ENCODE measurements at places on chromosomes 4 and X.

DNA sequence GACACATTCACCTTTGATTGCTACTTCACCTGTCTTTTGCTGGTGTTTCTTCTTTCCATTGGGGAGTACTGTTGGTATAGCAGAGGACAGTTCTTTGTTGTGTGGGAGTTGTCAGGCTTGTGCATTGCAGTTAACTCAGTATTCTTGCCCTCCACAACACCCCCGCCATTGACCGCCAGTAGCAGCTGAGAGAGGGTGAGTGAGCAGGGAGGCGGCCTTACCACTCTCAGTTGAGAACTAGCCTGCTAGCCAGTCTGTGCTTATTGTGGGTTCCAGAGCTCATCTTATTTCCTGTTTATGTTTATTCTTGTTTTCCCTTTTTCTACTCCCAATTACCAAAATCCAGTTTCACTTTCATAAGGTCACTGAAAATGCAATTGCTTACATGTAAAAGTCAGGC lies 52.2 kb downstream of the STIM2 start:
- DNase-seq, result no peak

DNA sequence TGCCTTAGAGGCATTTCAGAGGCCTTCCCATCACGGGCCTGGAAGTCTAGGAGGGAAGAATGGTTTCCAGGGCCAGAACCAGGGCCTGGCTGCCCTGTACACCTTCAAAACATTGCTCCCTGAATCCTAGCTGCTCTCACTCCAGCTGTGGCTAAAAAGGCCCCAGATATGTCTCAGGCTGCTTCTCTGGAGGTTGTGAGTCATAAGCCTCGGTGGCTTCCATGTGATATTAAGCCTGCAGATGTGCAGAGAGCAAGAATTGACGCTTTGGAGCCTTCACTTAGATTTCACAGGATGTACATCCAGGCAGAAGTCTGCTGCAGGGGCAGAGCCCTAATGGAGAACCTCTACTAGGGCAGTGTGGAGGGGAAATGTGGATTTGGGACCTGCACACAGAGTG lies 502.5 kb downstream of the GRXCR1 start:
- no peak for DNase-seq

- DNase-seq, result no peak
Observed at GRCh38 chr4:143384381-143384994, 47.8 kb downstream of the GAB1 start.

GRCh38 chrX:40148385-40149285 lies 50.9 kb upstream of the BCOR start:
- peak; percentile 15 for DNase-seq

DNA sequence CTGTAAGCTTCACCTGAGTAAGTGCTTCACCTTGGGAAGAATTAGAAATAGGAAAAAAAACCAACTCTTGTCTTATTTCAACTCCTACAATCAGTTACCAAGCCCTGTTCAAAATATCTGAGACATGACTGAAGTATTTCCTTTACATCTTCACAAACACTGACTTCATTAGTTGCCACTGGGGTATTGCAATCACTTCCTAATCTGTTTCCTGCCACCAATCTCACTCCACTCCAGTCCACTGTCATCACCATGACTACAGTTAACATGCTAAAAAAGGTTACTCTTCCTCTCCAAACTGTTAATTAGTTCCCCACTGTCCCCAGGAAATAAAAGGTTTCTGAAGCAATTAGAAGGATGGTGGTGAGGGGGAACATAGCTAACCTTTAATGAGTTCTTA lies 3.3 kb upstream of the SUPT20HL1 start:
- no peak for DNase-seq

- no peak for DNase-seq
Observed at GRCh38 chr4:38489924-38490639, 173.9 kb upstream of the KLF3 start.

DNA sequence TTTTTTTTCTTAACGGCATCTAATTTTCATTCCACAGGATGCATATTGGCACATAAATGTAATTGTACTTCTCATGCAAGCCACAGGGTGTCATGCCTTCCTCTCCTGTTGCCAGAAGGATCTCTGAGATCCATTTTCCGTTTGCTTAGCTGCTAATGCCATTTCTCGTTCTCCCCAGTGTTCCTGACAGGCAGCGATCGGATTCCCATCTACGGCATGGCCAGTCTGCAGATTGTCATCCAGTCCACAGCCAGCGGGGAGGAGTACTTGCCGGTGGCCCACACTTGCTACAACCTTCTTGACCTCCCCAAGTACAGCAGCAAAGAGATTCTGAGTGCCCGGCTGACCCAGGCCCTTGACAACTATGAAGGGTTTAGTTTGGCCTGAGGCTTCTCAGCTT lies 8.9 kb upstream of the NAP1L5 start:
- DNase-seq, result no peak

GRCh38 chrX:110847334-110847733 lies 51.7 kb upstream of the CHRDL1 start:
- DNase-seq, result no peak

DNA sequence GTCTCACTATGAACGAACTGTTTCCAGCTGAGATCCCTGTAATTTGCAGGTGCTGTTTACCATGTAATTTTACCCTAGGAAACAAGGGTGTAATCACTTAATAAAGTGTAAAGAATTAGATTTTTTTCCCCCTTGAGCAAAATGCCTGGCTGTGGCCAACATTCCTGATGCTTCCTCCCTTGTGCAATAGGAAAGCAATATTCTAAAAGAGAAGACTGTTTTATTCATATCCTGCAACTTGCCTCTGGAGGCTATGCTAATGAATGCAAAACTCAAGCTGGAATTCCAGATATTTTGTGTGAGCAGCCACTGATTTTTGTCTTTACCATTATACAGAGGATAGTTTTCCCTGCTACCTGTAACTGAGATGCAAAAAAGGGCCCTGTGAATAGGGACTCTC lies 98.0 kb downstream of the AWAT2 start:
- DNase-seq, result no peak

DNA sequence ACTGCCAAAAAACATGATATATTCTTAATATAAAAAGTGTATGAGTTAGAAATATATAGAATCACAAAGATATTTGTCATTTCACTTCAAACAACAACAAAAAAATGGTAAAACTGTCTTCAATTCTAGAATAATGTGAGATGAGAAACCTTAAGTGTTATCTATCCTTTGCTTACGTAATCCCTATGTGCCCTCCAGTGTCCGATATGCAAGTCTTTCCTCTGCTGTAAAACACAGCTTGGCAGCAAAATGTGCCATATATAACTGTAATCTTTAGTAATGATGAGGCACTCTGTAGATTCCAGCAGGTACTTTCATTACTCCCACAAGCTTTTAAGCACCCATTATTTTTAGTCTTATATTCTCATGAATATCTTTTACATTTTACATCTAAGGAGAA lies 555.1 kb upstream of the FRG1 start:
- no peak for DNase-seq

GRCh38 chr4:18733961-18734360 lies 712.4 kb upstream of the LCORL start:
- no peak for DNase-seq

- DNase-seq, result no peak
Observed at GRCh38 chrX:9149501-9150245, 115.7 kb upstream of the FAM9B start.

DNA sequence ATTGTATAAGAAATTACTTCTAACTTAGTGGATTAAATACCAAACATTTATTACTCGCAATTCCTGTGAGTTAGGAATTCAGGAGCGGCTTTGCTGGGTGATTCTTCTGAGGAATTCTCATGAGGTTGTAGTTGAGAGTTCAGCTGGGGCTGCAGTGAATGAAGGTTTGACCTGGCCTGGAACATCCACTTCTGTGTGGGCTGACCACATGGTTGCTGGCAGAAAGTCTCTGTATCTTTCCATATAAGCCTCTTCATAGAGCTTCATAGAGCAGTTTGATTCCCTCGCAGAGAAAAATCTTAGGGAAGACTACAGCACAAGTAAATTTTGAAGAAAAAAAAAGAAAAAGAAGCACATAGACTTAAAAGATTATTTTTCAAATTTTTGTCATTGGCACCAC lies 339.7 kb upstream of the NWD2 start:
- no peak for DNase-seq

DNA sequence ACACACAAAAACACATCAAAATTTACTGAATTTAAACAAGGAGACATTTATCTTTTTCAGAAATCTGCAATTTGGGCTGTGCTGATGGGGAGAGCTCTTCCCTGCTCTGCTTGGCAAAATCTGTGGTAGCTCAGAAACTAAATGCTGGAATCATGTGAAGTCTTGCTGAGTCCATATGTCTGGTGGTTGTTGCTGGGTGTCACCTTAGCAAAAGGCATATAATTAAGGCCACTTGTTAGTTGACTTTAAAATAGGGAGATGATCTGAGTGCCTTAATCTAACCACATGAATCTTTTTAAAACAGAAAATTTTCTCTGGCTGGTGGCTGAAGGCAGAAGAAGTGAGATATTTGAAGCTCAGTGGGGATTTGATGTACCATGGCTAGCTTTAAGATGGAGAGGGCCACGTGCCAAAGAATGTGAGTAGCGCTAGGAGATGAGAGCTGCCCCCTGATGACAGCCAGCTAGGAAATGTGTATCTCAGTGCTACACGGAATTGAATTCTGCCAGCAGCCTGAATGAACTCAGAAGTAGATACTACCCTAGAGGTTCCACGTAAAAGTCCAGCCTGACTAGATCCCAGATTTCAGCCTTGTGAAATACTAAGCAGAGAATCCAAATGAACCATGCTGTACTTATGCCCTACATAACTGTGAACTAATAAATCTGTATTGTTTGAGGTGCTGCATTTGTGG lies 7.6 kb upstream of the GUF1 start:
- DNase-seq, result no peak

GRCh38 chr4:35151816-35152572 lies 1092.3 kb downstream of the ARAP2 start:
- peak; percentile 76 for DNase-seq

DNA sequence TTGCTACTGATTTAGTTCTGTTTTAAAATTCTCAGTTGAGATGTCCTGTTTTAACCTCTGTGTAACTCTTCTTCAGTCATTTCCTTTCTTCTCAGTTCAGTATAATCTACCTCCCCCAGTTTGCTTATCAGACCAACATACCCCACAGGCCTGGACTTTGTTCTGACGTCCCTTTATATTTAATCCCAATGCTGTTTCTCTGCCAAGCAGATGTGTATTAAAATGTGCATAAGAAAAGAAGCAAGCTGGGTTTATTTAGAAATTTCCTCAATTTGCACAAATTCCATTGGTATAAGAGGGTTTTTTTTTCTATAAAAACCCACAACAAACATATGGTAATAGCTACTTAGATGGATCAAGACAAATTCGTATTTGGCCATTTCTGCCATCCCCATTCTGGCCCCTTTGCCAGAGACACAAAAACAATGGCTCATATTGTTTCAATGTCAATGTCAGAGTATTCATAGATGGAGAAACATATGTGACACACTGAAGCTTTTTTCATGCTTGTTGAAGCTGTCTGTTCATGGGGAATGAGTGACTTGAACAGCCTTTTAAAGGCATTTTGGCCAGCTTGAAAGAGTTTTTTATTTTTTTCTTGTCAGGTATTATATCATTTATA lies 24.5 kb downstream of the HCCS start:
- no peak for DNase-seq

DNA sequence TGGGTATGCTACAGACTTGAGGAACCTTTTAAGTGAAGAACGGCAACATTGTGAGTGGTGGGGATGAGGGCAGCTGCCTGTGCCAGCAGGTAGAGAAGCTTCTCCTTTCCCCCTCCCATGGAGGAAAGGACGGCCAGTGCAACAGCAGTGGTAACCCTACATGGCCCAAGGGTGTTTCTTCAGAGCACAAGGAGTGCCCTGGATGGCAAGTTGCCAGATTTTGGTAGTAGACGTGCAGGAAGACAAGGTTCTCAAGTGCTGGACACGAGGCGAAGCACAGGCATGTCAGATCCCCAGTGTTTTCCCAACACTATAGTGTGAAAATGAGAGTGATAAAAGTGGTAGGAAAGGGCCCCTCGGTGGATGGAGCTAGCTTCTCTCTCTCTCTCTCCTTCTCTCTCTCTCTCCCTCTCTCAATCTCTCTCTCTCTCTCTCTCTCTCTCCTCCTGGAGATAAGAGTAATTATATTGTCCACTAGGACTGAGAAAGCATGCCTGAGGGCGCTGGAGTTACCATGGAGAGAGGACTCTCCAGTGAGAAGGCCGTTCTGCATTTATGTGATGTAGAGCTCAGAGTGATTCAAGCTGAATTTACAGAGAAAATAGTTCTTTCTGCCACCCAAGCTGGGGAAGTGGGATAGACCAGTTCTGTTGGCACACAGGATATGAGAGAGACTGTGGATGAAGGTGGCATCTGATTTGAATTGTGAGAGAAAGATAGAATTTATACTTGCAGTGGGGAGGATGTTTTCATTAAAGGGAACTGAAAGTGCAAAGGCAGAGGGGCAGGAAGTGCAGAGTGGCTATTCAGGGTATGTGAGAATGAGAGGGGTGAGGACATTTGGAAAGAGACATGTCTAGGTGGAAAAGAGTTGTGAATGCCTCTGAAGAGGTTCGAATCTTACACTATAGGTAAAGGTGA lies 25.7 kb upstream of the TRPC3 start:
- DNase-seq, result no peak

GRCh38 chr4:8320386-8320750 lies 50.8 kb downstream of the HTRA3 start:
- peak; percentile 56 for DNase-seq

DNA sequence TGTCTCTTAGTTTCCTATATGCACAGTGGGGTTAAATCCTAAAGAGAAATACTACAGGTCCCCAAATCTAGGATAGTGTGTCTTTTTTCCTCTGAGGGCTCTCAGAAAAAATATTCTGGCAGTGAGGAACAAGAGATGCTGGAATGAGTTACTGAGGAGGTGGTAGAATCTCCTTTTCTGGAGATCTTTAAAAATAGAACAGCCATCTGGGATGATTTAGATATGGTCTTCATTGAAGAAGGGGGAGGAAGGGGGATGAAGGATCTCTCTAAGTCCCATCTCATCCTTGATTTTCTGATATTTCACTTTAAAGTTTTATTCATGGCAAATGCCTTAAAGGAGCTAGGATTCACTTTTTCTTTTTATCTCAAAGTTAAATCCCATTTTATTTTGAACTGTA lies 235.0 kb downstream of the MAML3 start:
- no peak for DNase-seq

- peak; percentile 62 for DNase-seq
Observed at GRCh38 chr4:74934016-74934831, 1.3 kb downstream of the PARM1 start.

DNA sequence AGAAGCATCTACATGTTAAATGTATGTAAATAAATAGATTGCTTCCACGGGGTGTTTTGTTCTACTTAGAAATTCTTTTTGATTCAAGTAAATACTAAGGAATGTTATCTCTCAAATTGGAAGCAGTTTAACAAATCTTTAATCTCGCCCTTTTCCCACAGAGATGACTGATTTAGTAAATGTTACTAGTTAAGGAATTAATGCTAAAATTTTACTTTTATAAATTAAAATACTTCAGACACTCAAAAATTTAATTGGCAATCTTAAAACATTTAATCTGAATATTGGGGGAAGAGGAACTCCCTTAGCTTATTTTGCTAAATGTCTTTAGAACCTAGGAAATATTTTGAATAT lies 12.1 kb downstream of the LARP7 start:
- DNase-seq, result no peak

DNA sequence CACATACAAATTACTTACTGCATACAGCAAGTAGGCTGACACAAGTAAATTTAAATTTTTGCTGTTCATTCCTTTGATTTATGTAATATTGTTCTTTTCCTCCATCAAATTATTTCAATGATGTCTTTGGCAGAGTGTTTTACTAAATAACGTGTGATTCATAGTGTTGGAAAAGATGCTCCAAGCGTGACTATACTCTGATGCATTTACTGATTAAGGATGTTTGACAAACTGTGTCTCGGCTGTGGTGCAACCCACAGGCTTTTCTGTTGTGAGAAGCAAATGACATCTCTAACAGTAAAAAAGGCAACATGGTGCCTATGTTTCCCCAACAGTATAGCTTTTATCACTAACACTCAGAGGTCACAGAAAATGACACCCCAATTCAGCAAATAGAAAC lies 540.9 kb downstream of the PPP4R3C start:
- DNase-seq, result no peak

Data from WTC11 (cell line).